EH (cell line): ENCODE measurements at places on chromosomes 7 and 10.
A peak's percentile ranks its signal among the peaks of the same experiment; 100 is the strongest.

- no peak for DNase-seq
These were observed 150.4 kb downstream of the DNAJB6 start for GRCh38 chr7:157487046-157487770.

DNA sequence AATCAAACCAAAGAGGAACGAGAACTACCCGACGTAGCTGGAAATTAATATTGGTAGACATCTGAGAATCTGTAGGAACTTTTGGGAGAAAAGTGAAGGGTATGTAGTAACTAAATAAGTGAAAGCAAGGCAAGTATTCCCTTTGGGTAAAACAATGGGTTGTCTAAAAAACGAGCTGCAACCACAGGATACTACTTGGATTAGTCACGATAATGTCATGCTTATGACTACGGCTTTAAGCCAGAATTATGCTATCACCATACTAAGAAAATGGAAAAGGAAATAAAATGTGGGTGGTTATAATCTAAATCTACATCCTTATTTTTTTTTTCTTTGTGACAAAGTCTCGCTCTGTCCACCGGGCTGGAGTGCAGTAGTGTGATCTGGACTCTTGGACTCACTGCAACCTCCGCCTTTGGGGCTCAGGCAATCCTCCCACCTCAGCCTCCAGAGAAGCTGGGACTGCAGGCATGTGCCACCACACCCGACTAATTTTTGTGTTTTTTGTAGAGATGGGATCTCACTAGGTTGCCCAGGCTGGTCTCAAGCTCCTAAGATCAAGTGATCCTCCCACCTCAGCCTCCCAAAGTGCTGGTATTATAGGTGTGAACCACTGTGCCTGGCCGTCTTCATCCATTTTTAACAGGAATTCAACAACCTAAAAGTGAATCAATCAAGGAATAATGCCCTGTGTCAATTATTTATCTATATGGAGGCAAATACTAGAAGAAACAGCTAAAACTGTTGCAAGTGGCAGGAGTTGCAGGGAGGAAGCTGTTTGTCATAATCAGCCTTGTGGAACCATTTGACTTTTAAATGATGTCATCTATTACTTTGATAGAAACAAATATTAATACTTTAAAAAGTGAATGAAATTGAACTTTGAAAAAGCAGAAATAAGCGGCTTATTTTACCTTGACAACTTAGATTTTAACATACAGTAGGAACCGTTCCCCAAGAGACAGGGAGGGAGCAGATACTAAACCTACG is 189.3 kb downstream of the PRPF18 start:
- peak; percentile 91 for DNase-seq

GRCh38 chr10:98610836-98611235 is 164.1 kb upstream of the HPS1 start:
- DNase-seq, result no peak

DNA sequence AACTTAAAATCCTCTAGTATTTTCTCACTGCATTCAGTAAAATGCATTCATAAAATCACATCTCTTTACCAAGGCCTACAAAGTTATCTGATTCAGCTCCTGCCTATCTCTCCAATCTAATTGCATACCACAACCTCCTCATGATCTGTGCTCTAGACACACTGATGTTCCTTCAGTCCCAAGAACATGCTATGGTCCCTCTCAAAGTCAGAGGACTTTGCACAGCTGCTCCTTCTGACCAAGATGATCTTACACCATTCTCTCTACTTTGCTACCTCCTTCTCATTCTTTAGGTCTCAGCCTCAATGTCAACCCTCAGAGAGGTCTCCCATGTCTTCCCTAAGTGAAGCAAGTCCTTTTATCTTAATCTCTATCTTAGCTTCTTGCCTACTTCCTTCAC is 45.5 kb downstream of the CAV1 start:
- peak; percentile 78 for DNase-seq

GRCh38 chr7:4765776-4766490 is 9.5 kb upstream of the AP5Z1 start:
- no peak for DNase-seq

DNA sequence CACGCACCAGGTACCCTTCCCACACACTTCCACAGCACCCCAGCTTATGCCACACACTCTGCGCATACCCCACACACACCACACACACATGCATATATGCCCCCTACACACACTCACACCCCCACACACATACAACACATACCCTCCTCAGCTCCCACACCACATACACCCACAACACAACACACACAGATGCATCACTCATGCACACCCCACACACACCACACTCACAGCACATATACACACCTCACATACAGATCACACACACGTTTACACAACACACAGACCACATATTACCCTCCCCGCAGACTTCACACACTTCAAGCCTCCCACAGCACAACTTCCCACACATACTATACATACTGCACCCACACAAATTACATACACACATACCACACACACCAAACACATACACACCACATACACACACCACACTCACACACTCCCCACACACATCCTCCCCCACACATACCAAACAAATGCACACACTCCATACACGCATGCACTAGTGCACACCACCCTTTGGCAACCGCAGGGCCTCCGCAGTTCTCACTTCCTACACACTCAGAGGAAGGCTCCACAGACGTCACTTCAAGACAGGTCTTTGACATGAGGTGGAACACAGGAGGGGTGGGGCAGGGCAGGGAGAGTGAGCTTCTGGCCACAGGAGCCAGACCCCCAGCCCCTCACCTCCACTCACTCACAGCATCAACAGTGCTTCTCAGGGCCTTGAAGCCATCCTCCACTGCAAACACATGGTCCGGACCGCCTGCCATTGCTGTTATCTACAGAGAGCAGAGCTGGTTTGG is 18.5 kb upstream of the ANTXRL start:
- no peak for DNase-seq

GRCh38 chr10:78895469-78895868 is 173.3 kb upstream of the ZMIZ1 start:
- DNase-seq, result no peak

- no peak for DNase-seq
These were observed 117.2 kb downstream of the LRRTM3 start for GRCh38 chr10:67043041-67043440.

GRCh38 chr10:24114556-24114955 is 94.4 kb upstream of the KIAA1217 start:
- DNase-seq, result no peak

GRCh38 chr10:43254881-43255633 is 11.8 kb downstream of the RASGEF1A start:
- DNase-seq, result no peak

DNA sequence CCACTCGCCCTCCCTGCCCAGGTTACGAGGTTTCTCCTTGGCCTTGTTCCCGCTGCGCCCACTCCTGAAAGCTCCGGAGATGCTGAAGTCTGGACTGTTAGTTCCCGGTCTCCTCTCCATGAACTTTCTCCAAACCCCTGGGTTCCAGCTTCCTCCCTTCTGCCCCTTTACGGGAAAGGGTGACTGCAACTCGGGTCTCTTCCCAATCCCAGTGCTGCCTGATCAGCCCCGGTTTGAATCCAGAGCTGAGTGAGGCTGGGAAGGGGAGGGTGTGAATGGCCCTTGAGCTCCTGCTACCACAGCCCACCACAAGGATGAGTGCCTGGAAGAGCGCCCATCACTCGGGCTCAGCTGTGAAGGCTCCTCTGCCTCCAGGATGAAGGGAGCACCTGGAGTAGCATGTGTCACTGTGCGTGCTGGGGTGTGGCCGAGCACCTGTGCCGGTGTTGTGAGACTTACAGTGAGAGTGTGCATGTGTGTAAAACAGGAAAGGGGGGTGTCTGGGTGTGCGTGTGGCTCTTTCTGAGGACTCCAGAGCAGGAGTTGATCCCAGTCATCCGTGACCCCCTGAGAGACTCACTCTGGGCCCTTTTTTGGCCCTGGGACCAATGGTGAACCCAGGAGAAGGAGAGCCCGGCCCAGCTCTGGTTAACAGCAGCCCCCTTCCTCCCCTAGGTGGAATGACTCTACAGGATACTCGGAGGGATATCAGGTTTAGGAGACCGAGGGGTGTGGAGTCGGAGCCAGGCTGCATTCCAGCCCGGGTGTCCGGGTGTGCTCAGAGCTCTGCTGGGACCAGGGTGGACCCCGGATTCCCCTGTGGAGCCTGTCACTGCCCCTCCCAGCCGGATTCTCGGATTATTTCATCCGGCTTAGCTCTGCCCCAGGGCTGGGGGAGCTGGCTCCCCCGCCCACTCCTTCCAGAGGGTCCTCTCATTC is 1.1 kb upstream of the ZNF467 start:
- DNase-seq, result no peak

- DNase-seq, result peak; percentile 26
These were observed 2.8 kb downstream of the LIPM start for GRCh38 chr10:88805361-88805760.

- DNase-seq, result peak; percentile 53
These were observed 6.8 kb upstream of the EFCAB10 start for GRCh38 chr7:105587909-105588635.

GRCh38 chr7:37028909-37029440 is 304.7 kb upstream of the AOAH start:
- no peak for DNase-seq

DNA sequence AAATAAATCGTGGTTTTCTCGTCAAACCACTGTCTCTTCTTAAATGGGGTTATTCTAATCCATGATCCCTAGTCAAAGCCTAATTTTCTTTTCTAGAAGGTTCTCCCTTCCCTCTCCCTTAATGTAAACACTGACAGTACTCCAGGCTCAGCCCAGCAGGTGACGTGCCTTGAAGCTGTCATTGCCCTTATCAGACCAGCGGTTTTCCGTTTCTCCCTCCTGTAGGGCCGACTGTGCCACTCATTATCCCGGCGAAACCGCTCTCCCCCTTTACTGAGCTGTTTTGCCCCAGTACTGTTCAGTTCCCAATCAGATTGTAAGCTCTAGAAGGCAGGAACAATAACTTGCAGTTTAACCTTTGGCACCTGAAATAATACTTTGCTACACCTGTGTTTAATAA is 153.5 kb upstream of the RHEB start:
- DNase-seq, result no peak

DNA sequence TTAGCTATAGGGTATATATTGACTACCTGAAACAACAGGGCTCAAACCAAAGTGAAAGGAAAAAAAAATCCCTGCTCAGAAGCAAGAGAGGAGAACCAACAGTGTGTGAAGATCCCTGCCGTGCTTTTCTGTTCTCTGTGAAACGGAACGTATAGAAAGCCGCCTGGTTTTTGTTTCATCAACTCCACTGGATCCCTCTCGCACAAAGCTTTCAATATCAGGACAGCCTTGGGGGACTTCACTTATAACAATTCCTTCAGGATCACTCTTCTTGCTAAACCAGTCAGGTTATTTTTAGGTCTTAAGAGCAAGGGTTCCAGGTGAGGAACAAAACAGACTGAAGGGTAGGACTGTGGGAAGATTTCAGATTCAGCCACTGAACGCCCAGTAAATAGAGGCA is 151.1 kb upstream of the CACNA2D1 start:
- DNase-seq, result no peak

DNA sequence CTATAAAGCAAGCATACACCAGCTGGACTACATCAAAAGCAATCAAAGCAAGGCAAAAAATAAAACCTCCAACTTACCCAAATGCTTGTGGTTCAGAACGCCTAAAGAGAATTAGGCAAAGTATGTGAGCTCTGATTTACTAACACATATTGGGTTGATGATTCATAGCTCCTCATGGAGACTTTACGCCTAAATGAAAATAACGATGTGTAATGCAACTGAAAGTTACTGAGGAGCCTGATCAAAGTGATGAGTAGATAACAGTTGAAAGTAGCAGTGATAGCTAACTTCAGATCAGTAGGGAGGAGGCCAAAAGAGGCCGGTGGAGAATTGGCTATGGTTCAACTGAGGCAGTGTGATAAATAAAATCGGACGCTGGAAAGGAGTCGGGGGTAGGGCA is 85.0 kb downstream of the MPP7 start:
- peak; percentile 94 for DNase-seq

DNA sequence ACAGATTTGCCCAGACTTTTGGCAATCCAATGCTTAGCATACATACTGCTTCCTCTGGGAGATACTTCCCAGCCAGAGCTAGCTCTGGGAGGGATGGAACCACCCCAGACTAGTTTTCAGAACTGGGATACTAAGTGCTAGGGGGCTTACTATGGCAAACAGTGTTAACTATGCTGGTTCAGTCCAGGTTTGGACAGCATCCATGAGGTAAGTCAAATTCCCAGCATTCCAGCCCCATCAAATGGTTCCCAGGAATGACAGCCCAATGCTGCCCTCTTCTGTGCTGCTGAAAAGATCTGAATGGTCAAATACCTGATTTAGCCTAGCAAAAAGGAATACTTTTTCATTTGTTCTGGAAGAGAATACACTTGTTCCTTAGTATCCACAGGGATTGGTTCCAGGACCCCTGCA is 141.7 kb upstream of the CCDC6 start:
- peak; percentile 16 for DNase-seq

- DNase-seq, result peak; percentile 98
These were observed 13.4 kb upstream of the ERCC6 start for GRCh38 chr10:49552277-49552676.

- DNase-seq, result no peak
These were observed 25.1 kb downstream of the HECTD2 start for GRCh38 chr10:91435241-91435640.

GRCh38 chr10:77756319-77757232 is 119.0 kb upstream of the KCNMA1 start:
- DNase-seq, result peak; percentile 75

DNA sequence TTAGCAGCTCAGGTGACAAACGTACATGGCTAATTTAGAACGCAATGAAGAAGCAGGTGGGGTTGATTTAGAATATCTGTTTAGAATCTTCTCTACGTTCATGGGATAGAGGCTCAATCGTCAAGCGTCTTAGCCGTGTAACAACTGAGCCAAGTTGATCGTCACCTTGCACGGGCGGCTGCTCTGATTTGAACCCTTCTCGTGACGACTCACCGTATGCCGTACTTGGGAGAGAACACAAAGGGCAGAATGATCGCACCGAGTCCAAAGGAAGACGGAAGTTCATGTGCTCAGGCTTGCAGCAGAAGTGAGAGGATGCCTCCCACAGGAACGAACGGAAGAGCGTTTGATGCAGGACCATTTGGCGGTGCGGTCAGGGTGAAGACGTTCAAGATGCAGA is 108.3 kb upstream of the TCERG1L start:
- DNase-seq, result no peak

DNA sequence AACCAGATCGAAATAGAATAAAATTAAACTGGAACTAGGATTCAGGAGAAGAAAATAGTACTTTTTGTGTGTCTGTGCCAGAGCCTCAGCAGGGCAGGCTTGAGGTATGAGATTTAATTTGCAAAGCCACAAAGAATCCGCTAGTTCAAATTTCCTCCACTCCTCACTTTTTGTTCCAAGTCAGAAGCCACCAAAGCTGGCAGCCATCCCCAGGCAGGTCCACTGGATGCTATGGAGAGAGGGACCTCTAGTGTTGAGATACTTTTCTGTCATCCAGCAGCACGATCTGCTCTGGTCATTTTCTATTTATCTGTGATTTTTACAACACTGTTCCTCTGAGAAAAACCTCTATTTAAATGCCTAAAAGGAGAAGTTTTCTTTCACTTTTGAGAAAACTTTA is 147.9 kb upstream of the FRMD4A start:
- DNase-seq, result peak; percentile 86
